Muscle of arm (tissue), 14 donors: ENCODE measurements at places on chromosomes 7 and 10.

DNA sequence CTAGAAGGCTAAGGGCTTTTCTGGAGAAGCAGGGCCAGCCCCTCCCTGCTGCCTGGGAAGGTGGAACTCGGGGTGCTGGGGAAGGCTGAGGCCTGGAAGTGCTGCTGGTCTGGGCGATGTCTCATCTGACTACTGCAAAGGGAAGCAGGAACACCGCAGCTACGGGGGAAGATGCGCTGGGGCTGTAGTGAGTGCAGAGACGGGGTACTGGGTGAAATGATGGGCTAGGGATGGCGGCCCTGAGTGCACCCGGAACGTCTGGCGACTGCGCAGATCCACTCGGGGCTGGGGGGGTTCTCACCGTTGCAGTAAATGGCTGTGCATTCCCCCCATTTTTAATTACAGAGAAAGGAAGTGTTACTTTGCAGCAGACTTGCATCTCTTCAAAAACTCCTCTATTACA, 195.4 kb upstream of the ADARB2 start:
- DNase-seq = no peak

DNA sequence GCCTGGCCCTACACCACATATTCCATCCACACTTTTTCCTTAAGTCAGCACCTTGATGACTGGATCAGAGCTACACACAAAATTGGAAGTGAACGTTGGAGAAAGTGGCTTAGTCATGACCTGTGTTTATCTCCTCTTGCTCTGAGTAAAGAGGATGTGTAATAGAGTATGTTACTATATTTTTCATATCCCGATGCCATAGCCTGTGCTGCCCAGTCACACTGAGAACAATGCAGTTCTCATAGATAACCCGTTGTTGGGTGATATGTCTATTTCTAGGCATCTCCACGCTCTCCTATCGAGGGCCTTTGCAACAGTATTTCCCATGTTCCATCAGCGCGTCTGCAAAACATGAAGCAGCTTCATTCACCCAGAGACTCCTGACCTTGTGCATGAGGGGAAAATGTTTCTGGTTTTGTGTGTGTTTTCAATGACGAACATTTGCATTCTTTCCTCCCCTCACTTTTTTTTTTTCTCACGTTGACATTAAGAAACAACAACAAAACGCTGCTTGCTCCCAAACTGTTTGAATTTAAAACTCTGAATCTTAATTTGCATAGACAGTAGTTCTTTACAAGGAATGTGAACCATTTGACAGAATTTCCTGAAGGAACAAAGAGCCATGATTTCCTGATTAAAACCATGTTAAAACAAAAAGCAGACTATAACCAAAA, 43.4 kb downstream of the GRK5 start:
- no peak for DNase-seq

DNA sequence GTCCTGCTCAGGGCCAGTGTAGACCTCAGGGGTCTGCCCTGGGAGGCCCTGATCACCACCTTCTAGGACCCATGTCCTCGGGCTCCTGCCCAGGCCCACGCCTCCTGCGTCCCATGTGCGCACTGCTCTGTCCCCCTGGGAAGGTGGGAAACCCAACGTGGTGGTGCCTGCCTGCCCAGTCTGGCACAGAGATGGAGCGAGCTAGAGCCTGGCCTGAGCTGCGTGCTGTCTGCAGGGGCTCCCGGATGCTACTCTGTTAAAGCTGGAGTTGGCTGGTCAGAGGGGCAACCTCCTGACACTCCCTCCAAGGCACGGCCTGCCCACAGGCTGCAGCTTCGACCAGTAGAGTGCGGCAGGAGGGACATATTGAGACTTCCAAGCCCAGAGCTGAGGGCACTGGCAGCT, 171.7 kb downstream of the DNAJB6 start:
- no peak for DNase-seq

DNA sequence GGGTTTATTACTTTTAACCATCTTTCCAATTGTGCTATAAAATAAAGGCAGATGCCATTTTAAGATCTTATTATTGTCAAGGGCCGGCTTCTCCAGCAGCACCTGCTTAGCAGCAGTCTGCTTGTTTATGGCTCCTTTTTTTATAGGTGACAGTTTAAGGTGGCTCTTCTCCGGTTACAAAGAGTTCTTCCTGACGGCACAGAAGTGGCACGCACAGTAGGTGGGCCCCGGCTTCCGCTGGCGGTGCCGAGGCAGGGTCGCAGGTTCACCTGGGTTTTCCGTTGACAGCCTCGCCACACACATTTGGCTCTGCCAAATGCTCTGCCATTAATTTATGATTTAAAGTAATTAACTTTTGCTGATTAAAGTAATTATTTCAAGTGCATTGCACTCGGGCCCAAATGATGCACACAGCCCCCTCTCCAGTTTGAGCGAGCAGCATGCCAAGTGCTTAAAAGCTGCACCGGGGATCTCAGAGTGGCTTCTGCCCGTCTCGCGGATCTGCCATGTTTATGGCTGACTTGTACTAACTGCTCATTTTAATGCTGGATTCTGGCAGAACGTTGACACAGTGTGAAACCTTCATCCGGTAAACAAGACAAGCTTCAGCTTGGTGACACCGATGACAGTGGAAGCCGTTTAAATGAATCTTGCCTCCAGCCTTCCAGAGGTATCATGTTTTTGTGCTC, 355.1 kb upstream of the MKI67 start:
- no peak for DNase-seq

DNA sequence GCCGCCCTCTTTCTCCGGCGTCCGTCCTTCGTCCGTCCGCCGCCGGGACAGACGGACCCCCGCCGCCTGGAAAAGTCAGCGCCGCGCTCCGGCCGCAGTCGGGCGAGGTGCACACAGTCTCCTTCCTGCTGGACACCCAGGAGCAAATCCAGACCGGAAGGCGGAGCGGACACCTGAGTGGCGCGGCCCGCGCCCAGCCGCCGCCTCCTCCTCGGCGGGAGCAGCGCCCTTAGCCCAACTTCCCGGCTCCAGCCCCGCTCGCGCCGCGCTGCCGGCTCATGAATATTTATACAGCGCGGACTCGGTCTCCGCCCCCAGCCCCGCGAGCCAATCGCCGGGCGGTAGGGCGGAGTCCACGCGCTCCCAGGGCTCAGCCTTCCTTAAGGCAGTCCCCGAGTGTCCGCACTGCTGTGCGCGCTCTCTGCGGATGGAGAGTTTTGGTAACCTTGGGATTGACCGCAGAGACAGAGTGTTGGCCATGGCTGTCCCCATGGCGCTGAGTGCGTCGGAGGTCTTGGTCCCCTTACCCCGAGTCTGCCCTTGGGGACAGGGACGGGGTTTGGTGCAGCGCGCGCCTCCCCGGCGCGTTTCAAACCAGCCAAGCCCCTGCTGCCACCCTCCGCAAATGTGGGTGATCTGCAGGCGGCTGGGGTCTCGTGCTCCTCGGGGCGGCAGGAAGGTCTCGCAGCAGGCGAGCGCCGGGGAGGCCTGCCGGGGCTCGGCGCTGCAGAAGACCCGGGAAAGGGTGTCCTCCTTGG, at the start of gene FZD8:
Gene FZD8, minus strand, starts transcription at position 262 of the 758 bp plus-strand sequence. CDS start 867 bp downstream, outside the sequence.
- peak; percentile 96 for DNase-seq

DNA sequence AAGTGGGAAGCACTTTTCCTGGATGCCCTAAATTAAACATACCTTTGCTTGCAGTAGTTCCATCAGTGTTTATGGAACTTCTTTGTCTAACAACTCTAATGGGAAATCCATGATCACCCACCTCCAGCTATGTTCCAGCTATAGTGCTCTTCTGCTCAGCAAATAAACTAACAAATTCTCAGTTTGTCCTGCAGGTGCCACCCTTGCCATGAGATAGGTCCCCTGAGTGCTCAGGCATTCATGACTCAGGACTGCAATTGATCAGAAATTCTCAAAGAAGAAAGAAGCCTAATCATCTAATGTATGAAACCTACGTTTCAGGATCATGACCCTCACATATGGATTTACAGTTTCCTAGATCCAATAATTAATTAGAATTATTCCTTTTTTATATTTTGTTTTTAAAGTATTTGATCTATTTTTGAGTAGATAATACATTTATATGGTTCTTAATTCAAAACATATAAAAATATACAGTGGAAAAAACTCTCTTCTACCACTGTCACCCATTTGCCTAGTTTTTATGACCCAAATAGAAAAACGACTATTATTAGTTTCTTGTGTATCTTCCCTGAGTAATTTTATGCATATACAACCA, 48.7 kb upstream of the DYNC1I1 start:
- DNase-seq = no peak

- no peak for DNase-seq
Measured at GRCh38 chr7:112946350-112946749, 140.3 kb downstream of the GPR85 start.

- peak; percentile 44 for DNase-seq
Measured at GRCh38 chr7:132575419-132575981, 770 bp downstream of the PLXNA4 start.

- no peak for DNase-seq
Measured at GRCh38 chr7:123608991-123609882, 7.6 kb downstream of the ASB15 start.

DNA sequence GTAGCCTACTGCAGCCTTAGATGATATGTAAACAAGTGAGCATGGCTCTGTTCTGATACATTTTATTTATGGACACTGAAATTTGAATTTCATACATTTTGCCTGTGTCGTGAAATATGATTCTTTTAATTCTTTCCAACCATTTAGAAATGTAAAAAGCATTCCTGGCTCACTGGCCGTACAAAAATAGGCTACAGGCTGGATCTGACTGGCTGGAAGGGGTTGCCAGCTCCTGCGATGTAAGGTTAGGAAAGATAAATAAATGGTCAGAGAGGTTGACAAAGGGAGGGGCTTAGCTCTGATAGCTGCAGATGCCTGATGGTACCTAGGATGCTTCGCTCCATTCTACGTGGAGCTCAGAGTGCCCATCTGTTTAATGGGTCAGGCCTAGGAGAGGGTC, 3.4 kb downstream of the ADCYAP1R1 start:
- no peak for DNase-seq

GRCh38 chr7:105399043-105399725, 10.5 kb upstream of the SRPK2 start:
- no peak for DNase-seq

DNA sequence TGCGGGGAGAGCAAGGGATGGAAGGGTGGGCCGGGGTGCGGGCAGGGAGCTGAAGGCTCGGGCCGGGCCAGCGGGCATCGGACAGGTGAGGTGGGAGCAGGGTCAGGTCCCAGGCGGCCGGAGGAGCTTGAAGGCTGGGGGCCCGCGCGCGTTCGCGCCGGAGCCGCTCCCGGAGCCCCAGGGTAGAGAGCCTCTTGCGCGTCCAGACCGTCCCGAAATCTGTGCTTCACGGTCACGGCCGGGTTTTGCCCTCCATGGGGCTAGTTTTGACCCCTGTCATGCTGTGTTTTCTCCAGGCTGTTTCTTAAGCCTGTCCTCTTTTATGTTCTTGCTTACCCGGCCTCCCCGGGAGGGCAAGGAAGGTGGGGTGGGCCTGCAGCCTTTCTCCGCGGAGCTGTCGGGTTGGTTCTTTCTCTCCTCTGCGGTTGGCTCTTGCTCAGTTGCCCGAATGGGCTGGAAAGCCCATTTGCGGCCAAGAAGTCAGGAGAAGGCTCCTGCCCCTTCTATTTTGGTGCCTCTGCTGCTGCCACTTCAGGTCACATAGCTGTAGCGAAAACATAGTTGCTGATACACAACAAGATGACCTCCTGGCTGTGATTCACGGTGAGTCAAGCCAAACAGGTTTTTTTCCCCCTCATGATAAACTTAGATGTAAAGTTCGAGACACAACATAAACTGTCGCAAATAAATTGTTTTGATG, 650 bp downstream of the UBE2D1 start:
- DNase-seq = peak; percentile 23

DNA sequence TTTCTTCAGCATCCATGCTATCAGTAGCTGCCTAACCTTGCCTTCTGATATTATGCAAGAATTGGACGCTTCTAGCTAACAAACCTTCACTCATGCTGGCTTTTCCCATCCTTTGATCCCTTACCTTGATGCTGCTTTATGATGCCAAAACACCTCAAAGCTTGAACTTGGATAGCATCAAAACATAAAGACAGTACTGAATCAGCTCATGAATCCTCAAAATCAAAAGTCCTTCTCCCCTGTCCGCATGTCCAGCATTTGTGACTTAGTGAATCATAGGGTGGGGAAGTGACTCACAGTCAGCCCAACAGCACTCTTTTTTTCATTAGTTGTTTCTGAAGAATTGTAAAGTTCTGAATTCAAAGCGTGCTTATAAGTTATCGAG, 89.5 kb upstream of the PIK3CG start:
- no peak for DNase-seq

DNA sequence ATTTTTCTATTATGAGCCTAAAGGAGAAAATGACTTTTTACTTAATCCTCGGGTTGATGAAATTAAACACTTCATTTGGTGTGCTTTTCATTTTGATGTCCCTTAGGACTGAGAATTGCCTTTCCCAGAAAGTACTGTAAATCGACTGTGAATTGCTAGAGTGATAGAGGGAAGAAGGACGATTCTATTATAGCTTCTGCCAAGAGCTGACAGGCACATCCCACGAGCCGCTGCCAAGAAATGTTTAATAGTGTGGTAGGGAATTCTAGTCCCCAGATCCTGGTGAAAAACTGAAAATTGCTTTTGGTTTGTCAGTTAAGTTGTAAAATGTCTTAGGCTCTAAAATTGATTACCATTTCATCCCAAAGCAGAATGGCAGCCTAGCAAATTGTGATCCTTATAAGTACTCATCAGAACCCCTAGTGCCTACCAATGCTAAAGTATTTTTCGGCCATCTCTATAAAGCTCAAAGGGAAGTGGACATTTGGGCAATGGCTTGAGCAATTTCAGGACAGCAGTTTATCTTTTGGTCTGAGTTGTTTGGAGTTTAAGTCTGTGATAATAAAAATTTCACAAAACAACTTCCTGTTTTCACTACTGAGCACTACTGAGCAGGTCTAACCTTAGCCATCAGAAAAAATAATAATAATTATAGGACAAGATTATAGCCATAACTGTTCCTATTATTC, 44.6 kb upstream of the HYCC1 start:
- no peak for DNase-seq

GRCh38 chr7:121752706-121753105, 120.3 kb upstream of the PTPRZ1 start:
- DNase-seq = peak; percentile 3

- DNase-seq = no peak
Measured at GRCh38 chr10:86944907-86945306, 12.5 kb downstream of the MMRN2 start.
